ENCODE measurements at places on chromosomes 13 and 19. TPM values are rescaled to one million over a fixed set of nuclear protein-coding genes. Genes with fewer than 3 reads are reported as not detected.

The ZNF497 gene
- total RNA-seq, result 1.1 TPM

The FSD1 gene
- 0.36 TPM for total RNA-seq

DNA sequence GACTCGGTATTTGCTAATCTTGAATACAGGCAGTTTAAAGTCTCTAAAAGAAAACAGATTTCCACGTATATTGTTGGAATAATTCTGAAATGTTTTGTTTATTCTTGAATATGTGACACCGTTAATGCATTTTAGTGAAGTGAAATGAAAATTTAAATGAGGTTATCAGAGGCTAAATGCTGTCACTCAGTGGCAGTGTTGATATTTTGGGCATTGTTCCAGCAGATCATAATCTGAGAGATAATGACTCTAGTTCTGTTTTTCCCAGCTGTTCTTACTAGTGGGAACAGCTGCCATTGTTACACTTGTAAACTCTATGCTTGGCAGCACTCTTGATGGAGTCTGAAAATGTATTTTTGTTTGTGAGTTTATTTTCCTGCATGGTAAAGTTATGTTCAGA is 365.6 kb upstream of the SLC10A2 start:
- ATAC-seq, result no peak

GRCh38 chr13:46992383-46992952 is 95.6 kb upstream of the HTR2A start:
- peak; percentile 33 for ATAC-seq

- ATAC-seq, result no peak
Measured at GRCh38 chr19:33497131-33497777, 24.3 kb downstream of the PEPD start.

Data from esophagus mucosa (tissue), 1 donor.